ENCODE measurements at places on chromosomes 6 and 20. TPM values are rescaled to one million over a fixed set of nuclear protein-coding genes. Genes with fewer than 3 reads are reported as not detected.

Gene TRIM10
- total RNA-seq: not detected

Gene C6orf15
- total RNA-seq: not detected

Gene NNAT
- total RNA-seq: 2.8 TPM

Gene GATA5
- total RNA-seq: not detected

Gene TOX2
- 5.2 TPM for total RNA-seq

Gene SIRPD
- total RNA-seq: not detected

Gene GPX5
- total RNA-seq: not detected

Gene MRPL14
- total RNA-seq: 9.2 TPM

Gene VWA7
- total RNA-seq: 0.36 TPM

Gene LINC00237
- not detected for total RNA-seq

Gene LGSN
- not detected for total RNA-seq

Gene DEFB110
- total RNA-seq: not detected

Gene SNRPB
- 47.6 TPM for total RNA-seq

Gene GOPC
- total RNA-seq: 37.3 TPM

Gene ZC2HC1B
- total RNA-seq: not detected

- no peak for DNase-seq
Observed at GRCh38 chr6:110693296-110693695, 122.0 kb downstream of the CDK19 start.

GRCh38 chr20:3275966-3276679 lies 37.1 kb upstream of the SLC4A11 start:
- peak; percentile 66 for DNase-seq

DNA sequence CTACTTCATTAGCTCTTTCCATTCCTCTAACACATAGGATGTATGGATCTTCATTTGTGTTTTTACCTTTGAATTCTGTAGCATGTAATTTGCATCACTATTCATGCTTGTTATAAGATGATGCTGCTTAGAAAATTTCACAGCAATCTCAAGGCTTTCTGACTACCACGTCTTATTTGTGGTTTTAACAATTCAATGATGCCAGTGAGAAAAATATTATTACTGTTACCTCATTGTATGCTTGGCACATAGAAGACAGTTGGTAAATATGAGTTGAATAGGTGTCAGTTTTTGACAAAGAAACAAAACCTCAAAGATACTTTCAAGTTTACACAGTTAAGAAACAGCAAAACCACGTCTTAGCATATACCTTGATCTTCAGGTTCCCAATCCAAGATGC lies 428.6 kb downstream of the TFAP2A start:
- DNase-seq: no peak

DNA sequence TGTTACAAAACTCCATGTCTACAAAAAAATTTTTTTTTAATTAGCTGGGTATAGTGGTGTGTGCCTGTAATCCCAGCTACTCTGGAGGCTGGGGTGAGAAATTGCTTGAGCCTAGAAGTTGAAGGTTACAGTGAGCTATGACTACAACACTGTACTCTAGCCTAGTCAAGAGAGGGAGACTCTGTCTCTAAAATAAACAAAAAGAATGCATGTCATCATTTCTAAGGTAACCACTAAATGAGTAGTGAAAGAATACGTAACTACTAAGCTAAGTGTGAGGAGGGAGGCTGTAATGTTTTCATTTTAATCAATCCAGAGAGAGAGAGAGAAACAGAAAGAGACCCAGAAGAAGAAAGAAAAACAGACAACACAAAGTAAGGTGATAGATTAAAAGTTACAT lies 9.9 kb downstream of the SYCP2 start:
- no peak for DNase-seq

DNA sequence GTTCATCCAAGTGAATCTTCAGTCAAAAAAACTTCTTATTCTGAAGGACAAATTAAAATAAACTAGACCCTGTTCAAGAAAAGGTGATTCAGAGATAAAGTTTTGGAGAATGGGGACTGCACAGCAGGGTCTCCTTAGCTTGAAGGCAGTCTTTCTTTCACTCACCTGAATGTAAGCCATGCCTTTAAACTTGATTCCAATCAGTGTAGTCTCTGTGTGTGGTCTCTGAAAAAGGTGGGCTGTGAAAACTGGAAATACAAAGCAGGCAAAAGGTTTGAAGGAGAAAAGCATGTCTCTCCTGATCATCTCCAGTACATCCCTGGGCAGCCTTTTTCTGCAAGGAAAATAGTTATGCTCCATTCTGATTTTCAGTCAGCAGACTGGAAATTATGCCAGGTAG lies 188.0 kb upstream of the SASH1 start:
- no peak for DNase-seq

GRCh38 chr6:69026243-69026642 lies 391.2 kb downstream of the ADGRB3 start:
- peak; percentile 2 for DNase-seq

DNA sequence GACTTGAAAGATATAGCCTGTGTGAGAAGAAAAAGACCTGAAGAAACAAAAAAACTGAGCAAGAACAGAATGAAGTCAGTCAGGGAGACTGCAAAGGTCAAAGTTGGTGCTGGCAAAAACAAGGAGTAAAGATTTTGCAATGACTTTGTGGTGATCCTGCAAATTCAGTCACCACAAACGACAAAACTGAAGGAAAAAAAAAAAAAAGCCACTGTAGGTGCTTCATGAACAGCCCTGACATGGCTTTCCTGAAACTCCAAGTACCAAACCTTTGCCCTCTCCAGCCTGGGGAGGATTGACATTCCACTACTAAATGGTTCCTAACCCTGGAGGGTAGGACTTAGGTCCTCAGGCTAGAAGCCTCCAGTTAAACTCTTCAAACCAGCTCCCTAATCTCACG lies 114.7 kb upstream of the BEND3 start:
- no peak for DNase-seq

DNA sequence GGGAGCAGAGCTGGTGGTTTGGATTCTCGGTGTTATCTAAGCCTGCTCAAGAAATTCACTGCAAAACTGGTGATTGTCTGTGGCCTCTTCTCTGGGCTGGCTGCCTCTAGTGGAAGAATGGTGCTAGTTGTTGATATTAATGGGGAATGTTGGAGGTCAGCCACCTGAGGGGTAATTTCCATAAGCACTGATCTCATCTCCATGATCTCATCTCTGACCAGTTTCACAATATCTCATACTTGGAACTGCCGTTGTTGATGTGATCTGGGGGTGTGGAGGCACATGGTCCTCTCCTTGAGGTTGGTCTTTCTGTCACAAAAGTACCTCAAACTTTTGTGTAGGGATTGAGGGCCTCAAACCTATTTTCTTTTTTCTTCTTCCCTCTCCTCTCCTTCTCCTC lies 102.6 kb downstream of the CD109 start:
- peak; percentile 96 for DNase-seq

DNA sequence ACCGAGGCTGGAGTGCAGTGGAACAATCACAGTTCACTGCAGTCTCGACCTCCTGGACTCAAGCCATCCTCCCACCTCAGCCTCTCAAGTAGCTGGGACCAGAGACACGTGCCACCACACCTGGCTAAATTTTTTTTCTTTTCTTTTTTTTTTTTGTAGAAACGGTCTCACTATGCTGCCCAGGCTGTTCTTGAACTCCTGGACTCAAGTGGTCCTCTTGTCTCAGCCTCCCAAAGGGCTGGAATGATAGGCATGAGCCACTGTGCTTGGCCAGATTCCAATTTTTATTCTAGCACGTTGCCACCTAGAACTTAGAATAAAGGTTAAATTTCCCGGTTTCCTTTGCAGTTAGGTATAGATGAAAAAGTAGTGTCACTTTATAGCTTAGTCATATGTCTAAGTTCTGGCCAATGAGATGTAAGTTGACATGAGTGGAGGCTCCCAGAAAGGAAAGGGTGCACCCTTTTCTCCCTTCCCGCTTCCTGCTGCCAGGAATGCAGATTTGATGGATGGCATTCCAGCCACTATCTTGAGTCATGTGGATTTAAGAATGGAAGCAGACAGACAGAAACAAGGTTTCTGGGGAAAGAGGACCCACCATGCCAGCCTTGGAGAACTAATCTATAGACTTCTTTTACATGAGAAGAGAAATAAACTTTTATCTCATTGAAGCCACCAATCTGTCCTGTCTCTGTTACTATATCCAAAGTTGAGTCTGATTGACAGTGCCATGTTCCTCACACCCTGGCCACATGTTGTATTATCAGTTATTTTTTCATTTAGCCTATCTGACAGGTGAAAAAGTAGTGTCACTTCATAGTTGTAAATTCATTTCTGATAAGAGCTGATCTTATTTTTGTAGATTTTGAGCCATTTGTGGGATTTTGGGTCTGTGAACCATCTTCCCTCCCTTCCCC lies 60.6 kb upstream of the NCOA3 start:
- DNase-seq: peak; percentile 68

- no peak for DNase-seq
Observed at GRCh38 chr6:49524541-49524940, 24.8 kb downstream of the GLYATL3 start.

DNA sequence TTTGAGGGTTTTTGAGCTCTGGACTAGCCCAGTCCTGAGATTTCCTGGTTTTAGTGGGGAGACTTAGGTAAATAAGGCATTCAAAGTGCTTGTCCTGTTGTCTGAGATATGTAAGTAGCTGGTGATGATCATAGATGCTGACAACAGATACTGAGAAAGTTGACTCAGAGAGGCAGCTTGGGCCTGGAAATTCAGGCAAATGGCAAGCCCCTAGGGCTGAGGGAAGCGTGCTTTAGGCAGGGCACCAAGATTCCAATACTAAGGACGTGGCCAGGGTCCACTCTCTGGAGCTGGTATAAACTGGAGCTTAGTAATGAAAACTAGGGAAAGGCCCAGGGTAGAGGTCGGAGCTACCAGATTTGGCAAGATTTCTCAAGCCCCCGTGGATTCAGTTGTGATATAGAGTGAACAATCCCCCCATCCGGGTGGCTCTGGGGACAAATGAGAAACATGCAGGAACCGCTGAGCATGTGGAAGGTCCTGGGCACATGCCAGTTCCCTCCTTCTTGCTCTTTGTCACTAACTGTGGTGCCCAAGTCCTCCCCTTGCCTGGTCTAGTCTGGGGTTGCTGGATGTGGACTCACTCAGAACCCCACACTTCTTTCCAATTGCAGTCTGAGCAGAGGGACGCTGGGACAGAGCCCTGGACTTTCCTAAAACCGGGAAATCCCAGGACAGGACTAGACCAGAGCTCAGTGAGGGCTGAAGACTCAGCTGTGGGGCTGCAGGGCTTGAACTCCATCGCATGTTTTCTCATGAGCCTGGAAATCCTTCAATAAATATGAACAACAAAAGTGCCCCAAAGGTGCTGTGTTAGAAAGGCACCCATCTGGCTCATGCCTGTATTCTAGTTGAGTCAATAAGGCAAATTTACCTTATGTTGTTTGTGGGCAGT lies 10.3 kb downstream of the SLC22A3 start:
- no peak for DNase-seq

- DNase-seq: no peak
Observed at GRCh38 chr6:154229786-154230185, 126.8 kb downstream of the IPCEF1 start.

GRCh38 chr6:148082696-148083095 lies 259.9 kb upstream of the SASH1 start:
- no peak for DNase-seq

- DNase-seq: peak; percentile 80
Observed at GRCh38 chr6:147000545-147001488, 203.4 kb upstream of the STXBP5 start.

- DNase-seq: peak; percentile 2
Observed at GRCh38 chr6:167930295-167930694, 67.2 kb upstream of the KIF25 start.

- no peak for DNase-seq
Observed at GRCh38 chr6:44539701-44540355, 152.3 kb downstream of the CDC5L start.

Data from fibroblast of the aortic adventitia (primary cell).